Hair follicular keratinocyte (primary cell): ENCODE measurements at places on chromosomes 13 and 19. TPM values are rescaled to one million over a fixed set of nuclear protein-coding genes. Genes with fewer than 3 reads are reported as not detected.

Gene MAP3K10
- total RNA-seq: 8.1 and 8.3 TPM in 2 replicates

Gene RAB3A
- total RNA-seq: 0.19 and 0.23 TPM in 2 replicates

Gene HCST
- total RNA-seq: not detected in 2 replicates

Gene MEDAG
- 0.16 TPM in 1 of 2 replicates, not detected in the other for total RNA-seq

Gene MAP2K2
- total RNA-seq: 125 and 150 TPM in 2 replicates

Gene KLK10
- total RNA-seq: 10.3 and 11.7 TPM in 2 replicates

Gene PLPPR3
- 0.27 TPM in 1 of 2 replicates, not detected in the other for total RNA-seq

Gene R3HDM4
- 60.8 and 91.1 TPM in 2 replicates for total RNA-seq

Gene SHC2
- 0.08 TPM in 1 of 2 replicates, not detected in the other for total RNA-seq

Gene C1QTNF9B
- not detected in 2 replicates for total RNA-seq

Gene CNFN
- 1.7 and 4.1 TPM in 2 replicates for total RNA-seq

Gene ZNF296
- 0.55 and 2.0 TPM in 2 replicates for total RNA-seq
